Lung (tissue), 17 donors: ENCODE measurements at places on chromosomes 16 and 17.
A peak's percentile ranks its signal among the peaks of the same experiment; 100 is the strongest.

GRCh38 chr16:81513204-81514040, 68.8 kb downstream of the CMIP start:
- peak; percentile 53 for DNase-seq

DNA sequence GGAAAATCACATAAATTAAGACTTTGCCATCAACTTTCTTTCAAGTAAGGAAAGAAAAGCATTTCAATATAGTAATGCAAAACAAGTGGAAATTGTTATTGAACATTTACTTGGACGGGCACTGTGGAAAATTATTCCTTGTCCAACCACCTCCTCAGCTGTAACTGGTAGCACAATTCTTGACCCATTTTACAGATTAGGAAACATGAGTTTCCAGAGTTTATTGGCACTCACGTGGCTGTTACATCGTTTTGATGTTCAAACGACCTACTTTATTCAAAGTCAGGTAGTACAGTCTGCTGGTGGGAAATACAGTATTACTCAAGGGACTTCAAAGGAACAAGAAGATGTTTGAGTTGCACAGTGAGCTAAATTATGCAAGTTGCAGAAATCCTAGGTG, 866 bp upstream of the PCTP start:
- no peak for DNase-seq

DNA sequence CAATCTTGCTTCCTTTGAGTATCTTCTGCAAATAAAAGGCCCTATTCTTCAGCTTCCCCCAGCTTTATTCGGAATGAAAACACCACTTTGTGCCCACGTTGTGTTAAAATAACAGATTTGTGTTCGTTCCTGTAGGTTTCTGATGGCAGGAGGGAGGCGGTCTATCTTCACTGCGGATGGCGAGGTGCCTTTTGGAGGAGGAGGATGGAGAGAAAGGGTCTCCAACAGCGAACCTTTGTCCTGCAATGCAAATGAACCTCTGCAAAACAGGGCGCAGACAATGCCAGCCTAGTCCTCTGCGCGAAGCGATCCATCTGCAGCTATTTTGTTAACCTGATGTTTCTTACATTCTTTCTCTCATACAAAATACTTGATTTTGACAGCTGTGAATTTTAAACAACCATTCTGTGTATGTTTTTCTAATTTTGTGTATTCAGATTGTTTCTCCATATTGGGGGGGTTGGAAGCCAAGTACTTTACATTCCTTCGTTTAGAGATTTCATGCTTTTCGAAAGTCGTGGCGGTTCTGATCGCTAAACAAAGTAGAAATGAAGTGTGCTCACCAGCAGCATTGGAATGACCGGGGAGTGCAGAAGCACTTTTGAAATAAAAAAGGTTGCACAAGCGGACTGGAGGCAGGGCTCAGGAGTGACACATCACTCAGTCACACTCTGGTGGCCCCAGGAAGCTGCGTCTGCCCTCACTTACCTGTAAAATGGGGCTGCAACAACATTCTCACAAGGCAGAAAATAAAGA, 279.0 kb upstream of the IRX5 start:
- DNase-seq = peak; percentile 37

GRCh38 chr17:6269478-6269877, 165.4 kb downstream of the AIPL1 start:
- DNase-seq = peak; percentile 70

DNA sequence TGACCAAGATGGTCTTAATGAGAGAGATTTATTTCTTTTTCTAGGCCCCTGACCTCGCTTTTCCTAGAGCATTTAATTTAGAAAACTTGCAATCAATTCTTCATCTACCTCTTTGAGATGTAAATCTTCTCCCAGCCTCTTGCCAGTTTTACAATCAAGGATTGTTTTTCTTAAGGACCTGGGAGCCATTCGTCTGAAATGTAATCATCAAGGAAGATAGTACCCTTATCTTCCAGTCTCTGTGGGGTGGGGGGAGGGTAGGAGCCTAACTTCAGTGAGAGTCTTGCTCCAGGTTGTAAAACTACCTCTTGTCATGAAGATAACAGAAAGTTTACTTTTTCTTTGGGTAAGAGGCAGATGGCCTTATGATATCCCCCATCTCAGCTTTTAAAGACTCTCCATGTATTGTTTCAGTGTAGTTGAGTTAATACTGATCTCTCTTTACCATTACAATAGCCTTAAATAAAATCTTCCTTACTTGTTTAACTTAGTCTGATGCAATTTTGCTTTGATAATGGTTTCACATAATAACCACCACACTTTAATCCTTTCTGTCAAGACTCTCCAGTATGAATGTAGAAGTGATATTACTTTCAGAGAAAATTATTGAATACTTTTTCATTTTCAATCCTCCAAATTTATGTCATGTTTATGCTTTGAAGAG, 110.2 kb upstream of the CPHXL start:
- no peak for DNase-seq

DNA sequence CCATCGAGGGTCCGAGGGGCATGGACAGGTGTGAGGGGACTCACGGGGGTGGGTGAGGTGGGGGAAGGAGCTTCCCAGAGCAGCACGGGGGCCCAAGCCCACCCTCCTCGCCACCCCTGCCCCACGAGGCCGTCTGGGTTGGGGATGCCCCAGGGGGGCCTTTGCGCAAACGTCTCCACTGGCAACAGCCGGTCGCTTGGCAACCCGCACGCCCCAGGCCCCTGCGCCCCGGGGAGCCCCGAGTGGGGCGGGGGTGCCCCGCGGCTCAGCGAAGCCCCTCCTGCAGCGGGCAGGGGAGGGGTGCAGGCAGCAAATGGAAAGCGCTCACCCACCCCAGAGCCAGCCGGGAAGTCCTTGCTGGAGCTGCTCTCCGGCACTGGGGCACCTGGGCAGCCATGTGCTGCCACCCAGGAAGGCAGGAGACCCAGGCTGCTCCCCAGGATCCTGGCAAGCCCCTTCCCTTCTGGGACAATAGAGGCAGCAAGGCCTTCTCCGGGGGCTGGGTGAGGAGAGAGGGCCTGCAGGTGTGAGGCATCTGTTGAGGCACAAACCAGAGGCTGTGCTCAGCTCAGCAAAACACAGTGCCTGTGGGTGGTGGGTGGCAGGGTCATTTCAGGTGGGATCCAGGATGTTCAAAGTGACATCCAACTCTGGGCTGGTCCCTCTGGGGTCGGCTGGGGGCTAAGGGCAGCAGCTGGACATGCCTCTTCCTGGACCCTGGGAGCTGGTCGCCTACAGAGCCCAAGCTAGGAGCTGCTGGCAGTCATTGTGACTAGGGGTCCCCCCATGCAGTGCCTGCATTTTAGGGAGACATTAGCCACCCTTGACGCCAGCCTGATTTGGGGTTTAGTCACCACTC, 80.9 kb upstream of the CBX4 start:
- no peak for DNase-seq

DNA sequence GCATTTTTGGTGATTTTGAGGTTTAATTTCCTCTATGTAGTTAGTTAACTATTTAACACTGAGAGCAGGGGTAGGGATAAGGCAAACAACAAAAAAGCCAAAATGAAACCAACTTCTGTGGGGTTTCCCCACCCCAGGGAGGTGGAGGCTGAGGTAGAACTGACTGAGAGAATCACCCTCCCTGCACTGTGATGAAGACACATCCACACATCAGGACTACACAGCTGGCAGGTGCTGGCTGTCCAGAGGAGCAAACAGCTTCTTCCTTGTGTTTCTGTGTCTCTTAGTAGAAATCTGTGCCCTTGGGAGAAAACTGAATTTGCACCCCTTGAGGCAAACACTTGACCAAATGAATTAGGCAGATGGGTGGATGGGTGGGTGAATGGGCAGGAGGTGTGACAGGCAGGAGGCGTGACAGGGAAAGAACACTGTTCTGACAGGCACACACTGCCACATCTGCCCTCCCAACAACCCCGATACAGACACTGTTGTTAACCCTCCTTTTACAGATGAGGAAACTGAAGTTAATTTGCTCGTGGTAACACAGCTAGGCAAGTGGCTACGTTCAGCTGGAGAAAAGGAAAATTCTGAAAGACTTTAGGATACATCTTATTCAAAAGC, 62.9 kb upstream of the AMZ2 start:
- DNase-seq = no peak

- DNase-seq = peak; percentile 12
These were observed 1.0 kb downstream of the MYLK3 start for GRCh38 chr16:46746821-46747776.

GRCh38 chr16:6216836-6217235, 1115.8 kb upstream of the RBFOX1 start:
- no peak for DNase-seq

- DNase-seq = peak; percentile 84
These were observed 563.9 kb downstream of the TOX3 start for GRCh38 chr16:51982715-51983680.

GRCh38 chr17:66930933-66931332, 33.6 kb upstream of the CACNG4 start:
- no peak for DNase-seq

DNA sequence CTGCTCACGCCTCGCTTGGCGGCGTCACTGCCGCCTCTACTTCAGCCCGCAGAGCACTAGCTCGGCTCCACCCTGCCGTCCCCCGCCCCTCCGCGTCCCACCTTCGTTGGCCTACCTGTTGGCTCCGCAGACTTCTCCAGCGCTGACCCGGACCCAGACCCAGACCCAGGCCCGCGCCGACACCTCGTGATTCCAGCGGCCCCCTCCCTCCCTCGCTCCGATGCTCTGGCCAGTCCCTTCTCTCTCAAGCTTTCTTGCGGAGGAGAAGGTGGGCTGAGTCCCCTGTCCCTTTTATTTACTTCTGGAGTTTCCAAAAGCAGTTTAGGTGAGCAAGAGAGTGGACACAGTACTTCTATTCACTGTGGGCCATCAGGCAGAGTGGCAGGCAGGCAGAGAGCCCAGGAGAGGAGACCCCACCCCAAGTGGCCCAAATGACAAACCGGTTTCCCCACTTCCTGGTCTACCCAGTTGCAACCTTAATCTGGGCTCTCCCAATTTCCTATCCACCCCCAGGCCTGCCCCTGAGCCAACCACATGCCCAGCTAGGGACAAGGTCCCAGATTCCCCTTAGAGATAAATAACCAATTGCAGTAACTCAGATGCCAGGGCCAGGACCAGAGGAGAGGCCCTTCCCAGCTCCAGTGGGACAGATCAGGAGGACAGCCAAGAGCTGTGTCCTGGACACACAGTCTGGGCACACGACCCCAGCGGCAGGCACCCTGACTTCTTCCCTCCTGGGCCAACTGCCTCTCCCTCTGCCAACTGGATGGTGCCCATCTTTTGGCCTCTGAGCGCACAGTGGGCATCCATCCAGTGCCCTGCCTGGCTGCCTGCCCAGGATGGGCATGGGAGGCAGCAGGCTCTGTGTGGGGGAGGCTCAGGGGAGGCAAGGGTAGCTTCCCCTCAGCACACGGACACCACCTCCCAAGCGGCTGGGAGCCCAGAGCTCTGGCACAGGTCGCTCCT, 1.2 kb upstream of the SRCIN1 start:
- DNase-seq = peak; percentile 54

GRCh38 chr17:81711814-81712467, at the start of gene SLC25A10:
TSS of gene SLC25A10 (plus strand) at chr17:81712284. CDS start at chr17:81712427, 143 bp downstream.
- DNase-seq = peak; percentile 72

- DNase-seq = no peak
These were observed 104.5 kb downstream of the CPPED1 start for GRCh38 chr16:12699161-12699560.

DNA sequence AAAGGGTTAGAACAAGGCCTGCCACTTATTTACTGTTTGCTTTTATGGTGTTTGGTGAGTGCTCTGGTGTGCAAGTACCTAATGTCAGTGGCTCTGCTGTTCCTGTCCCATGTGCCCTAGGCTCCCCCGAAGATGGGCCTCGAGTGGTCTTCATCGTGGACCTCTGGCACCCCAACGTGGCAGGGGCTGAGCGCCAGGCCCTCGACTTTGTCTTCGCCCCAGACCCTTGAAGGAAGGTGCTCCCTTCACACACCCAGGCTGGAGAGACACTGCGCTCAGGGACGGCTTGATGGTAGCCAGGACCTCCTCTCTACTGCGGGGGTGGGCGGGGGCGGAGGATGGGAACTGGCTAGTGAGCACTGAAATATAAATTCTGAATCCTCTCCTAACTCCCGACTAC, 5.4 kb downstream of the ASPHD1 start:
- DNase-seq = no peak

DNA sequence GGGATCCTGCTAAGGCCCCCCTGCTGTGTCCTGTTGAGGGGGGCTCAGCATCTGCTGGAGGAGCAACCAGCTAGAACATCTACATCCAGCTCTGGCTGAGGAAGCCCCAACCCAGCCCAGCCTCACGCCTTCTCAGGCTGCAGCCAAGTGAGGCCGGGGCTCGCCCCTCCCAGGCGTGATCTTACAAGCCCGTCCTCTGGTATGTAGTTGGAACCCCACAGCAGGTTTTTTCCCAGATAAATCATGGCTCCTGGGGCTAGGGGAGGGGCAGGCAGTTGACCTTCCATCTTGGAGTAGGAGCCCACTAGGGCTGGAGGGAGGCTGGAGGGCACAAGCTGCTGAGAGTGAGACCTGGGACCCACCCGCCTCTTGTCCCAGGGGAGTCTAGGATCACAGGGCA, 4.7 kb downstream of the FAM83G start:
- DNase-seq = no peak

DNA sequence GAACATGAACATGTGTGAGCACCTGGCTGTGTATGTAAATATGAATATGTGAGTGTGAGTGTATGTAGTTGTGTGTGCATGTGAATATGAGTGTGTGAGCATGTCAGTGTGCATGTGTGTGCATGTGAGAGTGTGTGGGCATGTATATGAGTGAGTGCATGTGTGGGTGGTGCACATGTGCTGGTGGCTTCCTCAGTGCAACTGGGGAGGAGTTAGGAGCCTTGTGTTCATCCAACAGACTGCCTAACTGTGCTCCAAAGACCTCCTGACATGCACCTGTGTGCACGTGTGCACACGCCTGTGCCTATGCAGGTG, 1.4 kb downstream of the TMEM235 start:
- DNase-seq = no peak

- DNase-seq = no peak
These were observed 4.6 kb upstream of the ATP2A1 start for GRCh38 chr16:28873543-28874201.

DNA sequence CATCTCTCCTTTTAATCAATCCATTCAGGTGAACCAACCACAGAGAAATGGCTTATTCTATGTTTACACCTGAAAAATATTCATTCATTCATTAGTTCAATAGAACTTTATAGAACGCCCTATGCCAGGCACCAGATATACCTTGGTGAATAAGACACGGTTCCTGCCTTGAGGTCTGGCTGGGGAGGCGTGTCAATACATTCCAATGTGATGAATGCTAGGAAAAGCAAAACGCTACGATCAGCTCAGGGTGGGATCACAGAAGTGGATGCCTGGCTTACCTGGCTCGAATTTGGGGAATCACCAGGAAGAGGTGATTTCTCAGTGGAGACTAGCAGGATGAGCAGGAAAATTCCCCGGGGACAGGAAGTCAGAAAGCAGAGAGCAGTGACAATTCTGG, 17.5 kb upstream of the WFIKKN2 start:
- no peak for DNase-seq

- no peak for DNase-seq
These were observed 8.9 kb upstream of the NDEL1 start for GRCh38 chr17:8426802-8427201.

- no peak for DNase-seq
These were observed at the start of gene CCL11 for GRCh38 chr17:34285286-34285792. TSS of gene CCL11 (plus strand) at chr17:34285742. CDS start at chr17:34285809, 67 bp downstream.

- no peak for DNase-seq
These were observed 2.0 kb downstream of the CCDC200 start for GRCh38 chr17:43226393-43226792.

- DNase-seq = no peak
These were observed 9.0 kb upstream of the MRPL38 start for GRCh38 chr17:75913537-75914210.

- DNase-seq = no peak
These were observed 12.5 kb upstream of the ANKRD40CL start for GRCh38 chr17:50779747-50780353.

- DNase-seq = peak; percentile 24
These were observed 33.2 kb downstream of the CYB5D2 start for GRCh38 chr17:4175921-4176807.
